ENCODE measurements at places on chromosomes 5 and 9.

DNA sequence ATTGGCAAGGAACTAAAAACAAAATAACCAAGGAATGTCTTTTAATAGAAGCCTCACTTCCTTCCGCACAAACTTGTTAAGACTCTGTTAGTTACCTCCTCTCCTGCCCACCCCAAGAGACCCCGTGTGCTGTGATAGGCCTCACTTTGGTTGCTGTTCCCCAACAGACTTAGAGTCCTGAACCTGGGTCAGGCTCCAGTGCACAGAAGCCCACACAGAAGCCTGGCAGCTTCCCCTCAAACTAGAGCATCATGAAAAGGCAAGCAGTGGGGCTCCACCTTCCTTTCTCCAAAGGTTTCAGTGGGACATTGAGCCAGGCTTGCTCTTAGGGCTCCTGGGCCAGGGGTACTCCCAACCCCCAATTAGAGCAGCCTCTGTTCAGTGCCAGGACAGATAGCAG, 230.5 kb downstream of the ESM1 start:
- no peak for DNase-seq

GRCh38 chr9:70020991-70021571, 22.6 kb upstream of the MAMDC2 start:
- peak; percentile 28 for DNase-seq

- DNase-seq = no peak
These were observed 50.0 kb upstream of the PPARGC1B start for GRCh38 chr5:149679876-149680809.

DNA sequence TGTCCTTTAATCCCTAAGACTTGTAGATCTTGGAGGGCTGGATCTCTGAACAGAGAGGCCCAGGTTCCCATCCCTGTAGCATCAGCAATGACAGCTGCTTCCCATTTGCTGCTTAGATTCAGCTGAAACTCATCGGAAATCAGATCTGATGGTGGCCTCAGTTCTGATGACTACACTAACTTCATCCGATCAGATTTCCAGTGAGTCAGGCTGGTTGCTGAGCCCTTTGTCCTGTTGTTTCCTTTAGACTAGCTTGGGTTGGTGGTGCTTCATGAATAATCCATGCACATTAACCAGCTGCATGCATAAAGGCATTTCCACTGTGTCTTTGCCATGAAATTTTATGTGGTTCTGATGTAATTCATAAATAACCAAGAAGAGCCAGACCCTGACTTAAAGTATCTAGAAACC, 195.2 kb upstream of the TUT7 start:
- peak; percentile 52 for DNase-seq

DNA sequence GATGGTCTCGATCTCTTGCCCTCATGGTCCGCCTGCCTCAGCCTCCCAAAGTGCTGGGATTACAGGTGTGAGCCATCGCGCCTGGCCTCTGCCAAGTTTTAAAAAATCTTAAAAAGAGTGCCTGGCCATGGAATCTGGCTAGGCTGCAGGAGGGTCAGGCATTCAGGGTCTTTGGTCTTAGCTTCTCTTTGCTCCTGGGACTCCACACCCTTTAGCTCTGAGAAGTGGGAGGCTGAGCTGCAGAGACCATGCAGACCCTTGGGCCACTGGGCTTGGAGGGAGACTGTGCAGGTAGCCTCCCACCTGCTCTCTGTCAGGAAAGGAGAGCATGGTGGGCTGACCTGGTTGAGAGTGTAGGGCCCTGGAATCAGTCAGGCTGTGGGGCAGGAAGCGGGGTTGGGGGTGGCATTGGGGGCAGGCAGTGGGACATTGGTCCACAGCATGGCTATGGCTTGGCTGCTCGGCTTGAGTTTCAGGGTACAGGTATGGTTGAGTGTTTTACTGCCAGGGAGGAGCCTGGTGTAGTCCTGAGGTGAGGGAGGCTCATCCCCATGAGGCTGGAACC, 20.8 kb downstream of the PHF2 start:
- no peak for DNase-seq

- DNase-seq = peak; percentile 5
These were observed 384.6 kb downstream of the SPOCK1 start for GRCh38 chr5:137114529-137114928.

DNA sequence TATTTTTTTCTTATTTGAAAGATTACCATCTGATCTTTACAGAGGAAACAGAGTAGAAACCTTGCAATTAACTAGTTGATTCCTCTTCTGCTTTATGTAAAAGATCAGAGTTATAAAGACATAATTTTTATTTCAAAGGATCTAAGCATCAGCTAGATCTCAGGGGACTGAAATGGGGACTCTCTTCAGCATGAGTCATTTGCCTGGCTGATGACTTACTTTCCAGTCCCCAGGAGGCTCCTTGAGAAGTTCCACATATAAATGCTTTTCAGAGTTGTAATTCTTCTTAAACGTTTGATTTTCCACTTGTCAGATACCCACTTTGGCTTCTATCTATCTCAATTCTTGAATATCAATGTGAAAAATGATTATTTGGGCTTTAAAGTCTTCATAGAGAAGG, 389.4 kb downstream of the RAB3C start:
- peak; percentile 11 for DNase-seq

DNA sequence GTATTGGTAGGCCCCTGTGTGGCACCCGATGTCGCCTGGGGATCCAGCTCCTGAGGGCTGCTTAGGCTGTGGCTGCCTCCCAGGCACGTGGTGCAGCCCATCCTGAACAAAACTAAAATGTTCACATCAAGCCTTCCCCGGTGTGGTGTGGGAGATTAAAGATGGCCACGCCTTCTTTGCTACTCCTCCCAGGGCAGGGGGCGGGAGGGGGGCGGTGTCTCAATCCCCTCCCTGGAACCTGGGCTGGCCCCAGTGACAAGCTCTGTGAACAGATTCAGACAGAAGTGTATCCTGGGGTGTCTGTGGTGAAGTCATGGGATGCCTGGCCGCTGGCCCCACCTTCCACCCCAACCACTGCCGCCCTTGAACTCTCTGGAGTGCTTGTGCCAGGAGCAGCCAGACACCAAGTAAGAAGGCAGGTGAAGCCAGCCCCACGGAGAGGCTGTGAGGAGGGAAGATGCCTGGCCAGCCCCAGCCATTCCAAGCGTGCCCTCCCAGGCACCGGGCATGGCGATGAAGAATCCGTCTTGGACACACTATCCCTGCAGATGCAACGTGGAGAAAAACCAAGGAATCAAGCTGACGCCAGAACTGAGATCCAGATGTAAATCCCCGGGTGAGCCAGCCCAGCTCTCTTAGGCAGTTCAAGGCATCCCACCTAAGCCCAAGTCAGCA, 75.8 kb downstream of the AK8 start:
- no peak for DNase-seq

DNA sequence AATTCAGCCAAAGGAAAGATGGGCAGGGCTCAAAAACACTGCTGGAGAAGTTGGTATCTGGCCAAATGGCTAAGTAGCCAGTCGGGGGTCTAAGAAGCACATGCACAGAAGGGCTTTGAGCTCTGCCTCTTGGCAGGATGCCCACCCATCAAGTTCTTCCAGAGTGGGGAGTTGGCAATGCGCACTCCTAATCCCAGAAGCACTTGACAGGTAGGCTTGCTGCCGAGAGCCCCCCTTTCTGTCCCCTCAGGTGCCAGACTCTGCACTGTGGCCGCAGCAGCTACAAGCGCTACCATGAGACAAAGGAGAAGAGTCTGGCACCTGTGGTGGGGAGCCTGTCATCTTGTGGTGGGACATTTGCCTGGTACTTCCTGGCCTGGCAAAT, 252.9 kb upstream of the SLC24A2 start:
- DNase-seq = no peak

DNA sequence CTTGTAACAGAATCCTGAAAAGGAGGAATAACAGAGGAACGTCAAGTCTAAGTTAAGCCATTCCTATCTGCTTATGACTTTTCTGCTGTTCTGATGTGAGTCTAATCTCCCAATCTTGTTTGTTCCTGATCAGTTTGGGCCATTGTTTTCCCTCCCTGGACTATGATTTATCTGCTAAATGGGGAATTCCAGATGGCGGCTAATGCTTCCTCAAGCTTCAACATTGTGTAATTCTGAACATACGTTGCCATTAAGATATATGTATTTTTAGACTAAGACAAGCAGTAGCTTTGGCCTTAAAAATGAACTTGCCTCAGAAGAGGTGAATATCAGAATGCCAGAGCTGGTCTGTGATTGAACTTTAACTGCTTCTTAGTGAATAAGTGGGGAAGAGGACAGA, 142.7 kb downstream of the PRKACG start:
- no peak for DNase-seq

All from RKO (cell line).